ENCODE measurements at places on chromosomes 11 and 22.
A peak's percentile ranks its signal among the peaks of the same experiment; 100 is the strongest.

GRCh38 chr11:30585892-30586250 lies 282 bp downstream of the MPPED2 start:
- DNase-seq, result no peak

DNA sequence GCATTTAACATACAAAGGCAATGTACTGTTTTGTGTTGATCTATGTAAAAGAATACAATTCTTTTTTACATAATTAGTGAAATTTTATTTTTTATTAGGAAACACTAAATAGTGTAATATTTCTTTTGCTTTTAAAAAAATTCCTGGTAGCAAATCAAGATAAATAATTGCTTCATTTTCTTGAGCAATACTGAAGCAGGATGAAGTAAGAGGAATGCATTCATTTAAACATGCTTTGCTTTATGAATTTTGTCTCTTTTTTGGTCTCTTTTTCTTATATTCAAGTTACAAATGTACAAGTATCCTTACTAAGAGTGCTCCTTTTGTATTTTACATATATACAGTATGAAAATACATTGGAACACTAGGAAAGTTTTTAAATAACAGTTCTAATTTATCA lies 144.4 kb upstream of the TEAD1 start:
- DNase-seq, result no peak

GRCh38 chr11:46554213-46555147 lies 39.3 kb downstream of the AMBRA1 start:
- peak; percentile 62 for DNase-seq

GRCh38 chr11:65903068-65903481 lies 2.9 kb upstream of the FOSL1 start:
- peak; percentile 76 for DNase-seq

- DNase-seq, result peak; percentile 70
Observed at GRCh38 chr22:50112151-50113118, 22.6 kb downstream of the MOV10L1 start.

- no peak for DNase-seq
Observed at GRCh38 chr11:76315182-76315853, 65.6 kb downstream of the THAP12 start.

- DNase-seq, result no peak
Observed at GRCh38 chr22:49426098-49426497, 401.6 kb downstream of the BRD1 start.

DNA sequence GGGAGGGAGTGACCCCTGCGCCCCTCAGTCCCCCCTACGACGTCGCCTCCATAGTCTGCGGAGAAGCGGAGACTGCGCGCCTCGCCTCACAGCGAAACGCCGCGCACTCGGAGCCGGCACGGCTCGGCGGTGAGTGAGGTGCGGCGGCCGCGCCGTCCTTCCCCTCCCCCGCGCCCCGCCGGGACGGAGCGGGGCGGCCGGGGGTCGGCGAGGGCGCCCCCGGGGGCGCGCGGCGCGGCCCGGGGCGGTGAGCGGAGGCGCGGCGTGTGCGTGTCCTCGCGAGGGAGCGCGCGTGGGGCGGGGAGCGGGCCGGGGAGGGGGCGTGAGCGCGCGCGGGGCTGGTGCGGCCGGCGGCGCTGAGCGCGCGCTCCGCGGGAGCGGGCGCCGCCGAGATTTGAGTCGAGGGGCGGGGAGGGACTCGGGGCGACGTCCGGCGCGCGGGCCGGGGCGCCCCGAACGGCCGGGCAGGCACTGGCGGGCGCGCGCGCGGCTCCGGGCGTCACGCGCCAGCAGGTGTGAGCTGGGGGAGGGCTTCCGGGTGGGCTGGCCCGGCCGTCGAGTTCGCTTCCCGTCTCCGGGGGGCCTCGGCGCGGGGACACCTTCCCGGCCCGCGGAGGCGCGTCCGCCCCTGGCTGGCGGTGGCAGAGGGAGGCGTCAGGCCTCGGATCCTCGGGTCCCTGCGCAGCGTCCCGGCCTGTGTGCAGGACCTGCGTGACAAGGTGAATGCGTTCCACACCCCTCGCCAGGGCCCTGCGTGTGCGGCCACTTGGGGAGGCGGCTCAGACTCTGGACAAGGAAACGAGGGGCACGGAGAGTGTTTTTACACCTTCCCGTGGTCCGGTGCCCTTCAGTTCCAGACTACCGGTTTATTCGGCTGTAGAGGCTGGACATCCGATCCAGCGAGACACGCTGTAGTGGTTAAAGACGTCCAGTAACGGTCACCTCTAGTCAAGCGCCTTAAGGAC lies 50.4 kb downstream of the FAM83F start:
- no peak for DNase-seq
